ENCODE measurements at places on chromosomes 1 and 21.
A peak's percentile ranks its signal among the peaks of the same experiment; 100 is the strongest.

DNA sequence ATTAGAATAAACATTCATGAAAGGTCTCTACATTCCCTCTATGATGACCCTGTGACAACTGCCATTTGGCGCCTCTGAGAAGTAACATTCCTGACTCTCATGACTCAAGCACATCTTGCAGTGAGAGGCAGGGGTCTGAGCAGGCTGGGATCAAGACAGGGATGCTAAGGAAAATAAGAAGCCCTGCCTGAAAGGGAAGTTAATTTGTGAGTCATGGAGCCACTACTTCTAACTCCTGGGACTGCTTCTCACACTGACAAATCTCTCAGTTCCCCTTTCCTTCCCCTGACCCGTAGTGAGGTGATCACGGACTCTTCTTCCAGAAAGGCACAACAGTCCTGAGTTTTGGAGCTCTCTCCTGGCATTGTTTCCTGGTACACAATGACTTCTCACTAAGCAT lies 231.9 kb downstream of the TNR start:
- DNase-seq = no peak

- peak; percentile 68 for DNase-seq
These were observed 17.9 kb upstream of the MIIP start for GRCh38 chr1:12001249-12001917.

GRCh38 chr1:44405798-44406736 lies 1.0 kb downstream of the RNF220 start:
- DNase-seq = peak; percentile 8

DNA sequence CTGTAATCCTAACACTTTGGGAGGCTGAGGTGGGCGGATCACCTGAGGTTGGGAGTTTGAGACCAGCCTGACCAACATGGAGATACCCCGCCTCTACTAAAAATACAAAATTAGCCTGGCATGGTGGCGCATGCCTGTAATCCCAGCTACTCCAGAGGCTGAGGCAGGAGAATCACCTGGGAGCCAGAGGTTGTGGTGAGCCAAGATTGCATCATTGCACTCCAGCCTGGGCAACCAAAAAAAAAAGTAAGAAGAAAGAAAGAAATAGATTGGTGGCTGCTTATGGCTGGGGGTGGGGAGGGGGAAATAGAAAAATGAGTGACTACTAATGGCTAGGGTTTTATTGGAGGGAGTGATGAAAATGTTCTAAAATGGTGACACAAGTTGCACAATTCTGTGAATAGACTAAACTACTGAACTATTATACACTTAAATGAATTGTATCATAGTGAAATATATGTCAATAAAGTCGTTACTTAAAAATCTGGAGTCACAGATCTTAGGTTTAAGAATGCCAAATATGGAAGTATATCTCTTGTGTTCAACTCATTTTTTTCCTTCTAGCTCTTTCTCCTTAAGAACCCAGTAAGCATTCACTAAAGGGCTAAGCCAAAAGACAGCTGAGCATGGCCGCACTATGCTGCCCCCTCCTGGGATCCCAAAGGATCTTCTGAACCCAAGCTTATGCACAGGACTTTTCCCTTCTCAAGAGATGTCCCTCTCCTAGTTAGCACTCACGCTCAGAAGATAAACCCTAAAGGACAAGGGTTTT lies 3.2 kb upstream of the NPL start:
- DNase-seq = peak; percentile 43

GRCh38 chr21:46637952-46638746 lies 2.7 kb downstream of the PRMT2 start:
- DNase-seq = no peak
